ENCODE measurements at places on chromosomes 12 and 14.

DNA sequence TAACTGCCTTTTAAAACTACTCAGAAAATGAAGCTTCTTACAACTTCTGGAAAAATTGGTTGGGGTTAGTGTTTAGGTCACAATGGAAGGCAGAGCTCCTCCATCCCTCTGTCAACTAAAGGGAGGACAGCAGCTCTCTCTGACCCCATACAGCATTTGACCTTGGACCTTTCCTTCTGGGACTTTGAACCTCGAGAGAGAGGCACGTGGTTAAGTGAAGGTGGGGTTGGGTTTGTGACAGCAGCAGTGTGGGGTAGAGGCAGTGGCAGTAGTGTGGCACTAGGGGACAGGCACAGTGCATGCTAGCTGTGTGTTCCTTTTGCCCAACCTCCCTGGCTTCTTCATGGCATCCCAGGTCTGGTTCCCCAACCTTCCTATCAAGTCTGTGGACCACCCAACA, 9.4 kb upstream of the C12orf75 start:
- DNase-seq = no peak

GRCh38 chr12:116615141-116615861, 56.1 kb downstream of the MAP1LC3B2 start:
- DNase-seq = no peak

DNA sequence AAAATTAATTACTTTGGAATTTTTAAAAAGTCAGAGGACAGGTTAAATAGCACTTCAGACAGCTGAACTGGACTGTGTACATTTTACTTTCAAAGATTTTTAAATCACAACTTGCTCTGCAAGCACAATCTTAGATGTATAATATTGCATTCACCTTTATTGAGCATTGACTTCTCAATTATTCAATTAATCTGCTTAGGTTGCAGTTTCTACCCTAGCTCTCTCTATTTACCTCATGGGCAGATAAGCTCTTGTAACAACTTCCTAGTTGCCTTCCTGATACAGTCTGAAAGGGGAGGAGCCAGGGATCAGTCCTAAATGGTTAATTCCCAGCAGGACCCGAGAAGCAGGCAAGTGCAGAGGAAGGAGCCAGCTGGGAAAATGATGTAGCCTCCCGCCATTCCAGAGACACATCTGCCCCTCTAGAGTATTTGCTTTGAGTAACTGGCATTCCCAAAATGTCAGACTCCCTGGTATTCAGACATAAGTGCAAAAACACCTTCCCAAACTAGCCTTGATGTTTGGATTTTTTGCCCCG, 302.8 kb downstream of the GALC start:
- DNase-seq = no peak

- DNase-seq = no peak
Measured at GRCh38 chr12:128637642-128638606, 185.8 kb downstream of the SLC15A4 start.

GRCh38 chr12:117036547-117036946, 62.7 kb downstream of the TESC start:
- DNase-seq = no peak

- no peak for DNase-seq
Measured at GRCh38 chr12:111322336-111323250, 46.3 kb downstream of the PHETA1 start.

DNA sequence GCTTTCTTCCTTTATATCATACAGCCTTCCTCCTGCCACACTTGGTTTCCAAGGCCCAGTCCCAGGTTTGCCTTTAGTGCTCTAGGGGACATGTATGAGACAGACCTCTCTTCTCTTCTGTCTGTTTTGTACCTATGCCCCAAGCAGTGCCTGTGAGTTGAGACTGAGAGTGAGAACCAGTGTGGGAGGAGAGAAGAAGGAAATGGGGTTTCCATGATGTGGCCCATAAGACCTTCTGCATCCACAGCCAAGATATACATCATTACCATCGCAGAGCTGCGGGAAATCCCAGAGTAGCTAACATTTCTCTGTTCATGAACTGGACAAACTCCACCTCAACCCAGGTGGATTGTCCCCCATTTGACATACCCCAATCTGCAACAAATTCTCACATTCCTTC, 2.8 kb downstream of the TESPA1 start:
- peak; percentile 36 for DNase-seq

GRCh38 chr12:85036733-85037132, 582 bp downstream of the LRRIQ1 start:
- DNase-seq = no peak

GRCh38 chr14:99064262-99064954, 207.6 kb downstream of the BCL11B start:
- no peak for DNase-seq

GRCh38 chr12:112820796-112821195, 29.2 kb downstream of the RPH3A start:
- no peak for DNase-seq

DNA sequence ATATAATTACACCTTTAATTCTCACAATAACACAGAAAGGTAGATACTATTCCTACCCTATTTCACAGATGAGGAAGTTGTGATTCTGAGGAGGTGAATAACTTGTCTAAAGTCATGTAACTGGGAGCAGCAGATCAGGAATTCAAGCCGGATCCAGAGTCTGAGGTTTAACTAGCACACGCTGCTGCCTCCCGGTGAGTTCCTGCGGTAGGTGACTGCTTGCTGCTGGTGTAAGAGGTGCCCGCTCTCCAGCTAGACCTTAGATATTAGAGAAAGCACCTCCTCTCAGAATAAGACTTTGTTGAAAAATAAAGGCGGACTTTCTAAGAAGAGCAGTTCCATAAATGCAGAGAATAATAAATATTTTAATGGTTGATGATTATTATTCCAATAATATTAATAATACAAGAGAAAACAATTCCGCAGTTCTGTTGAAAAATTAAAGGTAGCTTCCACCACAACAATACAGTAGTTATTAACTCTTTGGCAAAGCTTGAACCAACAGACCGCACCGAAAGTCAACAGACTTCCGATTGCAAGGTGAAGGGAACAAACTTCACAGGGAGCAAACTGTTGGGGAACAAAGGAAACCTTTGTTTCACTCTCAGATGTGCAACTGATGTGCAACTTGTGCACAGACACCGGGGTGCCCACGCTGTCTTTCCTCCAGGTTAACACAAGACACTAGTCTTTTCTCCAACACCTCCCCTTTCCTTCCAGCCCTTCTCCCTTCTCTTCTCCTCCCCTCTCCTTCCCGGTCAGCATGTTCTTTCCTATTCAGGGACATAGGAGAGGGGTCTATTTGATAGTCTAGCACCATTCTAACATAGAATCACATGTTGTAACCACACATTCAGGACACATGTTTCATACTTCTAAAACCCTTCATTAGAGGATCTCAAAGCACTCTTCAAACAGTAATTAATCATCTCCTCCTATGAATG, 73.2 kb upstream of the EGLN3 start:
- DNase-seq = no peak

DNA sequence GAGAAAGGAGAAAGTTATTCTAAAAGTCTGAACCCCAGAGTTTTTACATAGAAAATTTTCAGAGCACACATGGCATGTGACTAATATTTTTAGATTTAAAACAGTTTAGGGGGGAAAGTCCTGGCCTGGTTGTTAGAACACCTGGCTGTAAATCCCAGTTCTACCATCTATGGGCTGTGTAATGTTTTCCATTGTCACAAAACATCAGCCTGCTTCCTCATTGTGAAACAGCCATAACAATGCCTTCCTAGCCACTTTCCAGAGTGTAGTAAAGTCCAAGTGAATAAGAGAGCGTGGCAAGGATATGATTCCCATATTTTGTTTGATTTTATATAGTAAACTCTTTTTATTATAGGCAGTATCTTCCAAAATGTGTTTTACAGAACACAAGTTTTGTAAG, 310.0 kb upstream of the DCN start:
- no peak for DNase-seq

DNA sequence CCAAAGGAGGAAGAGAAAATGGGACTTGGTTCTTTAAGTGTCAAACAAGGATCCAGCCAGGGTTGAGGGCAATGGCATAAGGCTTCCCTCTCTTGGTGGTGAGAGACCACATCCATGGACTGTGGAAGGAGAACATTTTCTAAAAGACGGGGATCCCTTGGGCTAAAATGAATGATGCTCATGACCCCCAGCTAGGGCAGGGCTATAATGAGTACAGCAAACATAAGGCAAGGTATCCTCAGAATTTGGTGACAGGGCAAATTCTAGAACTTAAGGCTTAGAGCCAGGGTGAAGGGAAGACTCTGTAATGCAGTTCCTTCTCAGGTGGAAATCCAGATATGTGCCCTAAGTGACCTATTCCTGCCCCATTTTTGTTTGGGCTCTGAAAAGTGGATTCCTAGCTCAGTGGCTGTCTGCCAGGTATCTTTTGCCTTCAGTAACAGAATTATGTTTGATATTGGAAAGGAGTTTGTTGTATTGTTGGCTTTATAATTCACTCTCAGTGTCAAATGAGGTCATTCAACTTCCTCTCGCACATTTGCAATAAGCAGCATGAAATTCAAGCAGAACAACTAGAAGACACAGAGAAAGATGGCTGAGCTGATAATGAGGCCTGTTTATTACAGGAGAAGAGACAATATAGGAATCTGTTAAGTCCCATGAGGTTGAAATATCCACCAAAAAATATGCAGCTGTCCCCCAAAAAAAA, 76.8 kb downstream of the DAD1 start:
- DNase-seq = no peak

GRCh38 chr14:31761325-31761724, 200.1 kb downstream of the NUBPL start:
- DNase-seq = no peak

GRCh38 chr14:51395361-51395849, 155.4 kb downstream of the TMX1 start:
- no peak for DNase-seq

- no peak for DNase-seq
Measured at GRCh38 chr14:75333606-75334548, 55.2 kb downstream of the FOS start.

GRCh38 chr12:132514838-132515237, 24.9 kb downstream of the FBRSL1 start:
- DNase-seq = no peak

GRCh38 chr12:11822081-11822834, 172.8 kb downstream of the ETV6 start:
- DNase-seq = peak; percentile 47

- DNase-seq = no peak
Measured at GRCh38 chr12:14394317-14395073, 29.0 kb downstream of the ATF7IP start.

GRCh38 chr14:23185063-23185462, 1.6 kb upstream of the SLC7A8 start:
- DNase-seq = no peak

DNA sequence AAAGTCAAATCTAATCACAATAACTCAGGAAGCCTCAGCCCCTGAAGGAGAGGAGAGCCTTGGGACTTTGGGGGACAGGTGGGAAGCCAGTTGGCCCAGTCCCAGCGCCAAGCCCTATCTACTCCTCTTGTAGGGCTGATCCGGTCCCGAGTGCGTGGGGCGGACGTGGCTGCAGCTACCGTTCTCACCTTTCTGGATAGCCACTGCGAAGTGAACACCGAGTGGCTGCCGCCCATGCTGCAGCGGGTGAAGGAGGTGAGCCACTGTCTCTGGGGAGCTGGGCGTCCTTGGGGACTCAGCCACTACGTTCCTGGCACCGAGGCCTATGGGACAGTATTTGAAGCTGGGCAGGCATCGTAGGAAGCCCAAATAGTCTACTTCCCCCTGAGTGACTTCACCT, 68.4 kb downstream of the GALNT16 start:
- DNase-seq = no peak

DNA sequence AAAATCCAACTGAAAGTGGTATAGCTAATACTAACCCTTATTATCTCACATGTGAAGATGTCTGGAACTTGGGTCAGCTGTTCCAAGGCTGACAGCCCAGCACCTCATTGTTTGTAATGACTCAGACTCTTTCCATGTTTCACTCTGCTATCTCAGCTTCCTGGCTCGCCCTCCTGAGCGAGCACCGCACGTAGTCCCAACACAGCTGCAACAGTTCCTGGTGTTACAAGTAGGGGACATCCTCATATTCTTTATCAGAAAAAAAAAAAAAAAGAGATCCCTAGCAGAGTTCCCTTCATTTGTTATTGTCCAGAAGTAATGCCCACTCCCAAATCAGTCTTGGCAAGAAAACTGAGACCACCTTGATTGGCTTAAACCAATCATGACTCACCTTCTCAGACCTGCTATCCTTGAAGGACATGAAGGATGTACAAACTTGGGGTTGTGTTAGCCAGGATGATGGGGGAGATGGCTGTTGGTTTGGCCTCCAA, 92.5 kb downstream of the ADCK1 start:
- no peak for DNase-seq

DNA sequence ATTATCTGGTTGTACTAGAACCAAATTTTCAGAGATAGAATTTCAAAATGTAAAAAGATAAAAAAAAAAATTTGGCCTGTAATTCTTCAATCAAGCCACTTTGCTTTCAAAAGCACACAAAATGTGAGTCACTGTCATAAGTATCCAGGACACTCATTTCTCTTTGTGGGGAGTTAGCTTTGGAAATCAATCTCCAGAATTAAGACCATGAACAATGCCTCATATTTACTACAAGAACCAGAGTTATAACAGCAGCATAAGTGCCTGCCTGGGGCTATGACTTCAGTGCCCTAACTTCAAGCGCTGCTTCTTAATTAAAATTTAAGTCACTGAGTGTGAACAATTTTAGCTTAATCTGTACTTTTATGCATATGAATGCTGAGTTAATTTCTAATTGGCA, 162.1 kb downstream of the C12orf42 start:
- no peak for DNase-seq

GRCh38 chr12:40203060-40203430, 21.8 kb upstream of the LRRK2 start:
- DNase-seq = no peak

- no peak for DNase-seq
Measured at GRCh38 chr12:80211671-80212070, 112.3 kb downstream of the OTOGL start.

DNA sequence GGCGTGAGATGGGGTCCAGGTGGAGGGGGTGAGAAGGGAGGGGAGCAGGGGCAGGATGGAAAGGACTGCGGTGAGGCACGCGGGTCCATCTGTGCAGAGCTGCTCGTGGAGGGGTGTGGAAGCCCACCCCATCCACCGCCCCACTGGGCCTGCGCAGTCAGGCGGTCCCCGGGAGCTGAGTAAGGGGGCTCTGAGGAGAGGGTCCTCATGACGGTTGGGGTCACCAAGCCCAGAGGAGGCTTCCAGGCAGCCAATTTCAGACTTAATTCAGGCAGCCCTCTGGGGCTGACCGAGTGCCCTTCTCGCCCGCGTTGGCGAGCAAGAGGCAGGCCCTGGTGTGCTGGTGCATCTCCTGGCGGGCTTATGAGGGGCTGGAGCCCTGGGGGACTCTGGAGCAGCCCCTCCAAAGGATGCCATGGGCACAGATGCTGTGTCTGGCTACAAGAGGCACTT, 115.5 kb downstream of the KIF26A start:
- no peak for DNase-seq
